ENCODE measurements at places on chromosomes 6 and 20.

GRCh38 chr20:38722683-38723016 is 1.6 kb upstream of the SLC32A1 start:
- DNase-seq: no peak

DNA sequence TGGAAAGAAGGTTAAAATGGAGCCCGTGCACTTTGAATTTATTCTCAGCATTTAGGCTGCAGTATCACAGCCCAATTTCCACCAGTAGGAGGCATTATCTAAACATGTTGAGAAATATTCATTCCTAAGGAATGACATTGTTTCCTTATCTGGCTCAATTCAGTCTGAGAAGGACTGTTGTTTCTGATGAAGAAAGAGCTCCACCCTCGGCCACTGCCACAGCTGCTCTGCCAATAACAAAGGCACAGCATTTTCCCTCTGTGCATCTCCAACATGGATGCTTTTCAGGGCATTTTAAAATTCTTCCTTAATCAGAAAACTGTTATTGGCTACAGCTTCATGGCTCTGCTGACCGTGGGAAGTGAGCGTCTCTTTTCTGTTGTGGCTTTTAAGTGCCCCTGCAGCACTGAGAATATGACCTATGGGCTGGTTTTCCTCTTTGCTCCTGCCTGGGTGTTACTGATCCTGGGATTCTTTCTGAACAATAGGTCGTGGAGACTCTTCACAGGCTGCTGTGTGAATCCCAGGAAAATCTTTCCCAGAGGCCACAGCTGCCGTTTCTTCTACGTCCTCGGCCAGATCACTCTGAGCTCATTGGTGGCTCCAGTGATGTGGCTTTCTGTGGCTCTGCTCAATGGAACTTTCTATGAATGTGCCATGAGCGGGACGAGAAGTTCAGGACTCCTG is at the start of gene CALHM5:
Gene CALHM5, plus strand, starts transcription at position 216 of the 687 bp plus-strand sequence. Its CDS starts 58 bp downstream, at position 274.
- DNase-seq: no peak

GRCh38 chr6:15285682-15286294 is 39.9 kb downstream of the JARID2 start:
- DNase-seq: no peak

GRCh38 chr6:72953971-72954381 is 271.3 kb downstream of the KHDC1L start:
- no peak for DNase-seq

DNA sequence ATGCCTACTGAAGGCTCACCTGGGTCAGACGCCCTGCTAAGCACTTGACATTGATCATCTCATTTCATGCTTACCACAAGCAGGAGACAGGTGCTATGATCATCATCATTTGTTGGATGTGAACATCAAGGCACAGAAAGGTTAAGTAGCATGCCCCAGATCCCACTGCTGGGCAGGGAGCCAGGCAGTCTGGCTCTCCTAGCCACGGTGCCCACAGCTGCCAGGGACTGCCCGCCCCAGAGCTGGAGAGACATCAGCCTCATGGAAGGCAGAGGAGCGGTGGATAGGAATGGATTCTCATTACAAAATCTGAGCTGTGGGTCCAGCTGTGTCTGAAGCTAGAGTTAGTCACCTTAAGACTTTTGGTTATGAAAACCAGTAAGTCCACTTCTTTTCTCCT is 3.6 kb downstream of the SULF2 start:
- DNase-seq: no peak

GRCh38 chr6:152846825-152847224 is 96.2 kb downstream of the VIP start:
- no peak for DNase-seq
